Activated naive CD4-positive, alpha-beta T cell (primary cell): ENCODE measurements at places on chromosomes 11 and 22.
A peak's percentile ranks its signal among the peaks of the same experiment; 100 is the strongest.

DNA sequence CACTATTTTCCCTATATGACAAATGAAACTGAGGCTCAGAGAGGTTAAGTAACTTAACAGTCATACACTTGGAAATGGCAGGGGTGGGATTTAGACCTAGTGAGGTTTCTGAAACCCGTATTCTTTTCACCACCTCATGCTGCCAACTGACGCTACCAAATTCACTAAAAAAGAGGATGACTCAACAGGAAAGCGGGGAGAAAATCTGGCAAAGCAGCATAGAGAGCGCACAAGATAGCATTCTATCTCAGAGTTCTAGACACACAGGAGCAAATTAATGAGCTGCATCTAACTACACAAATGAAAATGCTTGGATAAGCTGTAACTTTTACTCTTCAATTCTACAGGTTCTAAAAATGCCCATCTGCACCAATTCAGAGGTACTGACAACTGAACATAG lies 136.4 kb downstream of the RBFOX2 start:
- no peak for DNase-seq

- DNase-seq, result no peak
These were observed 28.7 kb downstream of the ARAP1 start for GRCh38 chr11:72723508-72723907.

DNA sequence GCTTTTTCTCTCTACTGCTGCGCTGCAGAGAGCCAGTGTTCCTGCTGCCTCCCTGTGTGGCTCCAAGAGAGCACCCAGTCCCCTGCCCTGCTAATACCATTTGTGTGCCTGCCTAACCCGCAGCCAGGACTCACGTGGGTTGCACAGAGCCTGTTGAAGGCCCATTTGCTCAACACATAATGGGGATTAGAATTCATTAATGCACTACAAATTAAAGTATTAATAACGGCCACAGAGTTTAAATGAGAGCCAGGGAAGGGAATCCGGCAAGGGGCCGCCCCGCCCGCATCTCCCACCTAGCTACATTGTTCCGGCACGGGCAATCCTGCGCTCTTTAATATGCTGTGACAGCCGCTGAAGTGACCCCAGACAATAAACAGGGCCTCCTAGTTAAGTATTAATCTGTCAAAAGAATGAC lies 211.3 kb downstream of the NXPE2 start:
- no peak for DNase-seq

DNA sequence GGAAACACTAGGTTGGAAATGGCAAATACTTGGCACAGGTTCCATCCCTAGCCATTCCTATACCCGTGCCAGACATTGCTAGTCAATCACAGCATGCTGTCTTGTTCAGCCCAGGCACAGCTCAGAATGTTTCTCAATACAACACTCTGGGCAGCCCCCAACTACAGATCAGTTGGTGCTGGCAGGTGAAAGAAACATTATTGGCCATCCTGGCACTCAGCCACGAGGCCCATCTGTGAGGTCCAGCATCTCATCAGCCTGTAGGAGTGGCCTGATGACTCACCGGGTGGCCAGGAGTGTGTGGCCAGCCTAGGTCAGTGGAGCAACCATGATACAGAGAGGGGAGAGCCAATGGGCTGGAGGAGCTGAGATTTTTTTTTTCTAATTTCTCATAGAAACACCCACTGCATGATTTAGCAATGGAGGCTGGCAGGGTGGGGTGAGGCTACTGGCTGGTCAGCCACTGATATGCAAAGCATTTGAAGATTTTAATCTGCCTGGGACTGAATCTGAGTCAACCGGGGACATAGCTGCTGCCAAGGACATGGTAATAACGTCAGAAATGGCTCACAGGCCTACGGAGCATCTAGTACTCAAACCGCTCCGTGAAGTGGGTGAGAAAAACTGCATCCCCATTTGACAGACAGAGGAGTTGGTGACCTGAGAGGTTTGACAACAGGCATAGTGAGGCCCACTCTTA lies 5.4 kb downstream of the MYO18B start:
- no peak for DNase-seq

DNA sequence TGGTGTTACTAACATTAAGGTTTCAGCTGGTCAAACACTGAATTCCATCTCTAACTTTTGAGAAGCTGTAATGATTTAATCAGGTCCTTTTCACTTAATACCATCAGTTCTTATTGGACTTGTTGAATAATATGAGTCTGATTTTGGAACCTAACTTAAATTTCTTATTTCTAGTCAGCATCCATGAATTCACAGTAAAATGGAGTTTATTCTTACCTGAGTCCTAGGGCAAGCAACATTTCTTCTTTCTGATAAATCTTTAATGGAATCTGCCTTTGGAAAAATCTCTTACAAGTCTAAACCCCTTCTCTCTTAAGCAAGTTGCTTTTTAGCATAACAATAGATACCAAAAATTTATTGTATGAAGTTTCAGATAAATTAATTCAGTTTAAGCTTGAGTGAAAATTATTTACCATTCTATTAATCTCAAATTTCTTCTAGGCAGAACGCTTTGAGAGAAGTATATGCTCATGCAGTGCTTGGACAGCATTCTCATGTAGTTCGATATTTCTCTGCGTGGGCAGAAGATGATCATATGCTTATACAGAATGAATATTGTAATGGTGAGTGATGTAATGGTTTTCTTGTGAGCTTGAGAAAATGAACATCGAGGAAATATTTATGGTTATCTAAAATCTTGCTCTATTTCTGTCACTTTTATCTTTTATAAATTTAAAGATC lies 3.4 kb downstream of the WEE1 start:
- DNase-seq, result no peak

GRCh38 chr11:92329137-92329536 lies 104.5 kb downstream of the FAT3 start:
- DNase-seq, result no peak

DNA sequence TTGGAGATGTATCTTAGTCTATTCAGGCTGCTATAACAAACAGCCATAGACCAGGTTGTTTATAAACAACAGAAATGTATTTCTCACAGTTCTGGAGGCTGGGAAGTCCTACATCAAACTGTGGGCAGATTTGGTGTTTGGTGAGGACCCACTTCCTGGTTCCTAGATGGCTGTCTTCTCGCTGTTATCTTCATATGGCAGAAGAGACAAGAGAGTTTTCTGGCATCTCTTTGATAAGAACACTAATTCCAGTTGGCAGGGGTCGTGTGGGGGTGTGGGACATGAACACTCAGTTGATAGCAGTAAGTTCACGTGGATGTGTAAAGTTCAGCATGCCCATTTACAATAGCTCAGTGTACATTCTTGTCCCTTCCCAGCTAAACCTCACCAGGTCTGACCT lies 41.3 kb upstream of the HMGXB4 start:
- no peak for DNase-seq

GRCh38 chr11:119107538-119108145 lies 498 bp downstream of the C2CD2L start:
- no peak for DNase-seq

DNA sequence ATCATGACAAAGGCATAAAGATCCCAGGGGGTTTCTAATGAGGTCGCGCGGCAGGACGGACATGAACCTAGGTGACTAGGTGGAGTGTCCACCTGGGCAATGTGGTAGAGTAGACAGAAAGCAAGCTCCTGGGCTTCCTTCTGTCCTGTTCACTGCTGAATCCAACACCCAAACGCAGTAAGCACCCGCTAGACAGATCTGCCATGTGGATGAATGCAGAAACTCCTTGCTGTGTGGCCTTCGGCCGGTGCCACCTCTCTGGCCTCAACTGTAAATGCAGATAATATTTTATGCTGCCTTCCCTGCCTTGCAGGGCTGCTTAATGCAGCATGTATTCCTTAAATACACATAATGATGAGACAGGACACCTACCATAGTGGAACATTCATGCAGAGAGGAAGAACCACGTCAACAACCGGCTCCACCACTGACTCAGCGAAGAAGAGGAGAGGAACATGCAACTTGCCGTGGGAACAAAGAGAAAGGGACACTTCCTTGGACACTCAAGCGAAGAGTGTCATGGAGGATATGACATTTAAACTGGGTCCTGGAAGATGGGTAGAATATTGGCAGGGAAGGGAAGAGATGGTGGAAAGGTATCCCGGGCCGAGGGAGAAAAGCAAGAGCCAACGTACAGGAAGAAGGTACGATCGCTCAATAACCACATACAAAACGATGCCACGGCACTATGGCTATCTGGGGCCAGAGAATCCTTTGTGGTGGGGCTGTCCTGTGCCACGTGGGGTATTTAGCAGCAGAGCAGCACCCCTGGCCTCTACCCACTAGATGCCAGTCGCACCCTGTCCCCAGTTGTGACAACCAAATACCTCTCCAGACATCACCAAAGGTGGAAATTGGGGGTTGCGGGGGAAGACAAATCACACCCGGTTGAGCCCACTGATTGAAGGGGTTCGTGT lies 30.8 kb downstream of the MYH9 start:
- DNase-seq, result no peak

DNA sequence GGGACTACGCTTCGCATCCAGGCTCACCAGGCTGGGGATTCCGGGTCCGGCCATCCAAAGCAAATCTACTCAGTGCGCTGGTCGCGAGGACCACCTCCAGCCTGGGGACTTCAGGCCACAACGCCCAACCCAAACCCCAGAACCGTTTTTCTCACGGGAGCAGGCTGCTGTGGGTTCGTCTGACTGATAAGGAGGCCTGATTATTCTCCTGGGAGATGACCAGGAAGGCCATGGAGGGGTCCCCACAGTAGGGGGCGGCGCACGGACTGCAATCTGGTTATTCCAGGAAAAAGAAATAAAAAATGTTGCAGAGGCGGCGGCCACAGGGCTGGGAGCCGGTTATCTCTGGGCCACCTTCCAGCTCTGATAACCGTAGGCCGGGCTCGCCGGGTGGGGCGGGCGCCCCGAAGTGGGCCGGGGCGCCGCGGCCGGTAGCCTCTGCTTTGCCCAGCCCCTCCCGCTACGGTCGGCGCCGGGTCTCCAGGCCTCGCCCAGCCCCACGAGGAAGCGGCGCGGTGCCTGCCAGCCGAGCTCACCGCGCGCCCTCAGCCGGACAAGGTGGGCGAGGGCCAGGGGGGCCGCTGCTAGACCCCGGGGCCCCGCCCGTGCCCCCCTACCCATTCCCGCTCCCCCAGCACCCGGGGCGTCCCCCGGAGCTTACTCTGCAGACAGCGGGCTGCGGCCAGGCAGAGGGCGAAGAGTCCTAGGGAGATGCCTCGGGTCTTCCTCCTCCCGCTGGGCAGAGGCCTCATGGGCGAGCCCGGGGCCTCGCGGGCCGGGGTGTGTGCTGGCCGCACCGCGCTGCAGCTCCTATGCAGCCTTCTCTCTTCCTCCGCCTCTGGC lies 446 bp downstream of the VSTM5 start:
- DNase-seq, result no peak

DNA sequence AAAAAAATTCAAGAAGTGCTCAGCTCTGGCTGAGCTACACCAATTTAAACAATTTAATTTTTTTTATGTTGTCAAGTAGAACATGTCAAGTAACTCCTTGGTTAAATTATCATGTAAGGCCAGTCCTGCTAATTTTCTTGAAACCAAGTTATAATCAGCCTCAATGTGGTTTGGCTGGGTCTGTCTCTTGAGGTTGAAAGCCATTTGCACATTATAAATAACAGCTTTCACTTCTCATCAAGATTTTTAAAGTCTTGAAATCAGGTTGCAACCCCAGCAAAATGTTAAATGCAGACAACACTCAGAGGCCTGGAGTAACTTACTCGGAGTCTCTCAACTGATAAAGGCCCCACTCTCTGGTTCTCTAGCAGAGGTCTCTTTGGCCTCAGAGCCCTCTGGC lies 324.4 kb downstream of the BRD1 start:
- no peak for DNase-seq

GRCh38 chr22:31248138-31248745 lies 36.1 kb downstream of the LIMK2 start:
- peak; percentile 53 for DNase-seq
